ENCODE measurements at places on chromosomes 16 and 17.

DNA sequence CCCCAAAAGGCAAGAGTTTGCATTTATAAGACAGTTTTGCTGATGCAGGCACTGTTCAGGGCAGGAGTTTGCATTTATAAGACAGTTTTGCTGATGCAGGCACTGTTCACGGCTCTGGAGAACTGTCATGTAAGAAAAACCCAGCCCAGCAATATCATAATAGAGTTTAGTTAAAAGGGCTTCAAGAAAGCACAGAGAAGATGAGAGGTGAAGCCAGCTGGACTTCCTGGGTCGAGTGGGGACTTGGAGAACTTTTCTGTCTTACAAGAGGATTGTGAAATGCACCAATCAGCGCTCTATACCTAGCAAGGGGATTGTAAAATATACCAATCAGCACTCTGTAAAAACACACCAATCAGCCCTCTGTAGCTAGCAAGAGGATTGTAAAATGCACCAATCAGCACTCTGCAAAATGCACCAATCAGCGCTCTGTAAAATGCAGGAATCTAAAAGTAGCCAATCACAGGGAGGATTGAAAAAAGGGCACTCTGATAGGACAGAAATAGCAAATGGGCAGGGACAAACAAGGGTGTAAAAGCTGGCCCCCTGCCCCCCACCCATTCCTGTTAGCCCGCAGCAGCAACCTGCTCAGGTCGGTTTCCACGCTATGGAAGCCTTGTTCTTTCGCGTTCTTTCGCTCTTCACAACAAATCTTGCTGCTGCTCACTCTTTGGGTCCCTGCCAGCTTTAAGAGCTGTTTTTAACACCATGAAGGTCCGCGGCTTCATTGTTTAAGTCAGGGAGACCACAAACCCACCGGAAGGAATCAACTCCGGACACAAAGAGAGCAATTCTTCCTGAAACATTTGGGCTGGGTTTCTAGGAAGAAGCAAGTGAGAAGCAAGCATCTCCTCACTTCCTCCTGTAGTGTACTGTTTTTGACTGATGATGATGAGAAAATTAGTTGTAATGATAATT, 1.8 kb upstream of the CBX1 start:
- DNase-seq = no peak

DNA sequence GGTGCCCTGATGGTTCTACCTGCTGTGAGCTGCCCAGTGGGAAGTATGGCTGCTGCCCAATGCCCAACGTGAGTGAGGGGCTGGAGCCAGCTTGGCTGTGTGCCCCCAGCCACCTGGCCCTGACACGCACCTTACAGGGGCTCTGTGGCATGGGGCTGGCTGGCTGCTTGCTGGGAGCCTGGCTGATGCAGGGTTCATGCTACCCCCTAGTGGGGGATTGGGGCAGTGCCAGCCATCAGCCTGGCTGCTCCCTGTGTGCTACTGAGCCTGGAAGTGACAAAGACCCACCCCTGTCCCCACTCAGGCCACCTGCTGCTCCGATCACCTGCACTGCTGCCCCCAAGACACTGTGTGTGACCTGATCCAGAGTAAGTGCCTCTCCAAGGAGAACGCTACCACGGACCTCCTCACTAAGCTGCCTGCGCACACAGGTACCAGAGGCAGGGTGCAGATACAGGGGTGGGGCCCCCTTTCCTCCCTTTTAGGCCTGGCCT, 5.7 kb downstream of the GRN start:
- DNase-seq = peak; percentile 79

- DNase-seq = no peak
These were observed 18.1 kb upstream of the MYH8 start for GRCh38 chr17:10439816-10440215.

DNA sequence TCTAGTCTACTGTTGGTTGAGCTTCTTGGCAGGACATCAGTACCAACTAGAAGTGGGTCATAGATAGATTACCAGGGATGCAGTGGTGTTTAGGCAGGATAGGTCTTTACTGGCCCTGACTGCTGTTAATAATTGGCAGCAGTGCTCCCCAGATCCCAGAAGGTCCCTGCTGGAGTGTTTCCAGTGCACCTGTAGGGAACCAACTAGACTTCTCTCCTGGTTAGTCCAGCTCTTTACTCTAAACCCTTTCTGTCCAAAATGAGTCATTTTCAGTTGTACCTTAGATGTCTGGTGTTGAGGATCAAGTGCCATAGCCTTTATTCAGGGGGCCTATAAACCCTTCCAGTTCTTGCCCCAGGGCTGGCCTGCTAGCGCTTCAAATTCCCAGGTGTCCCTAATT, 8.7 kb downstream of the POLR2C start:
- no peak for DNase-seq

GRCh38 chr17:31147507-31148202, 52.9 kb downstream of the NF1 start:
- no peak for DNase-seq

DNA sequence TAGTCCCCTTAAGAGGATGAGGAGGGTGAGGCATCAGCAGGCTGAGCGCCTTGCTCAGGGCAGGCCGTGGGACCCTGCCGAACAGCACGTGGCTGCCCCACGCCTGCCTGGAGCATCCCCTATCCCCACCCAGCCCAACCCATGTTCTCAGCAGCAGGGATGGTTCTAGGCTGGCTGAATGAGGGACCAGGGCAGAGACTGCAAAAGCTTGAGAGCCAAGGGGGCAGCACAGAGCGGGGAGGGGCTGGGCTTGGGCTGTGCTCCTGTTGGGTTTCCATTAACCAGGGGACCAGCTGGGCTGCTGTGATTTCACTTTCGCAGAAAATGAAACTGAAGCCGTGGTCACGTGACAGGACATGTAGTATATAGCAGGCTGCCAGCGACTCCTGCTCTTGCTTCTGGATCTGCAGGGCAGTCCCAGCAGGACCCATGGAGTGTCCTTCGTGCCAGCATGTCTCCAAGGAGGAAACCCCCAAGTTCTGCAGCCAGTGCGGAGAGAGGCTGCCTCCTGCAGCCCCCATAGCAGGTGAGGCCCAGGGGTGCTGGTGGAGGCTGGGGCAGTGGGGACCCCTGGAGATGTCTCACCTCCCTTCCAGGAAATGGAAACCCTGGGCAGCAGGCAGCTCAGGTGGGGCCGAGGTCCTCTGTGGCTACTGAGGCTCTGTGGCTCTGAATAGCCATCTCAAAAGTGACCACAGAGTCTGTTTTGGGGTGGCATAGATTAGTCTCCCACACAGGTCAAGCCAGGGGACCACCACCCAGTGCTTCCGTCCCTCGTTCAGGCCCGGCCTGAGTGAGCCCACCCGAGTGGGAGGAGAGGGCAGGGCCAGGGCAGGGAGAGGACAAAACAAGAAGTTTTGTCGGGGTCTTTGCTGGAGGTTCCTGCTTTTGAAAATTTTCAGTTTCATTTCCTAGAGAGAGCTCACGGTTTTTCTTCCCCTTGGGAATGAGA, 2.9 kb downstream of the RNF213 start:
- DNase-seq = no peak

DNA sequence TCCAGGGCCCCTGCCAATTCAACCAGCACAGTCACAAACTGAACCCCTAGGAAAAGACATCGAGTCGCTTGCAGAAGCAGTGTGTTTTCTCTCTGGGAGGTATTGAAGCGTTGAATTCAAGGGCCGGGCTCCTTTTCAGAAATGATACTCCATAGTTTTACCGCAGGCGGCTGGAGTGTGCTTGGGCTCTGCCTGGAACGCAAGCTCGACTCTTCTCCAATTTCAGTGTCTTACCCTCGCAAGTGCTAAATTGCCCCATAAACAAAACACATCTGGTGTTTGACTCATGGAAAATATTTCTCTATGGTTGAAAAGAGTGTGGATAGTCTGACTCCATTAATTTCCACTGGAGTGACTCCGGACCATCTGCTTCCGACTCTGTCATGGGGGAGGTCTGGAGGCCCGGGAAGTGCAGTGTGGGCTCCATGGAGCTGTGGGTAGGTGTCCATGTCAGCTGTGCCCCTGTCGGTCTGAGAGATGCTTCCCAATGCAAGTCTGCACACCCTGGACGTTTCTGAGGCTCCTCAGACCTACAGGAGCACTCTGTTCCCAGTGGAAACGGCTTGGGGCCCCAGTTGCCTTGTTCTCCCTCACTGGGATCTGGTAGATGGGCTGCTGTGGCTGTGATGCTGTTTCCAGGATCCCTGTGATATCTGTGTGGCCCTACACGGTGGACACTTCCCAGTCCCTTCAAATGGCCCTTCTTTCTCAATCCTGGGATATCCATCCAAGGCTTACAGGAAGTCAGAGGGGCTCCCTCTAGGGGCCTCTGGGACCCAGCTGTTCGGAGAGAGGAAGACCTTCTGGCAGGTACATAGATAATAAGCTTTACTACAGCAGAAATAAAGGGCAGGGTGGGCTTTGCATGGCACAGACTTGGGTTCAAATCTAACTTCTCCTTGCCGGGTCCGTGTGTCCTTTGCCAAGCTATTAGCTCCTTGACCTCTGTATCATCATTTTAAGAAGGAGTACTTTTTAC, 119.8 kb upstream of the CDH13 start:
- no peak for DNase-seq

GRCh38 chr17:80220736-80221215, 549 bp downstream of the SLC26A11 start:
- peak; percentile 57 for DNase-seq

- DNase-seq = no peak
These were observed 9.6 kb upstream of the MTSS2 start for GRCh38 chr16:70695331-70696070.

DNA sequence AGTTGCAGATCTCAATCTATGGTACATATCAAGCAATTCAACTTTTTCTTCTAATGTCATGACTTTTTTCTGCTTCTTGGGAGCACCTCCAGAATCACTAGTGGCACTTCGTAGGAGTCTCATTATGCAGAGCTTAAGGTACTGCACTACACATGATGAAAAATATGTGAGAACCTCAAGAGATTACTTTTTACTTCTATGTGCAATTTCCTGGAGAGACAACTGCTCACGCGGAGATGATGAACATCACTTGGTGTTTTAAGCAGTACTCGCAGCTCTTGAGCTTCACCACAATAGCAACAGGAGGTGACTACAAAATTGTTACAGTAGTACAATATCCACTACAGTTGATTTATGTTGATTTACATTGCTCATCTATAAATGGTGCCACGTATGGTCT, 79.7 kb downstream of the MRTFB start:
- DNase-seq = no peak

GRCh38 chr16:63244631-63245030, 1208.4 kb upstream of the CDH8 start:
- DNase-seq = no peak

DNA sequence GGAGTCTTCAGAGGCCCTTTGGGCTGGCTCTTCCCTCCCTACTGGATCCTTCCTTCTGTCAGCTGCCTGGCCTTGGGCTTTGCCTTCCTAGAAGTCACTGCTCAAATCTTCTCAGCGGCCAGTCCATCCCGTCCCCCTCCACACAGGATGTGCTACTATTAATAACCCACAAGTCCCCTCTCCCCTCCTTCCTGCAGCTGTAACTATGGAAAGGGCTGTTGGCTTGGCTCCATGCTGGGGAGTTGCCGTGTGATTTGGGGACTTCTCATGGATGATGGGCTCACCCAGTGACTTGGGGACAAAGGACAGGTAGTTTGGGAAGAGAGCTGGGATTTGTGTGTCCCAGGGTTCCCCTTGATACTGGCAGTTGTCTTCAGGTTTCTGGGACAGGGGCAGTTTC, 19.4 kb downstream of the TMEM94 start:
- DNase-seq = no peak

GRCh38 chr17:38844261-38844757, 9.2 kb downstream of the RPL23 start:
- no peak for DNase-seq

DNA sequence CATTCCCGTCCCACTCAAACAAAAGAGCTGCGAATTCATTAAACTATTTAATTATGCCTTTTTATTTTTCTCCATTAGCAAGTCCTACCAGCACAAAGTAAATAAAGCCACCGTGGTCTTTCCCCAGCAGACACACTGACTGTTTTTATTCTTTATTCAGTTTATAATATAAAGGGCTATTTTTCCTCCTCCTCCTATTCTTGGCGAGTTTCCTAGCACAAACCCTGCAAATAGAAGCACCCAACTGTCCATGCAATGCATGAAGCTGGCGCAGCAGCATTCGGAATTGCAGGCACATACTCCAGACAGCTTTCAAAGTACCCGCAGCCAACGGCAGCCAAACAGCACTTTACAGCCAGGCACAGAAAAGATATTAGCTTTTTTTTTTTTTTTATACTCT, 583.4 kb upstream of the PSMD7 start:
- DNase-seq = no peak

- DNase-seq = no peak
These were observed 28.1 kb downstream of the SRL start for GRCh38 chr16:4213737-4214136.

- no peak for DNase-seq
These were observed 117.5 kb downstream of the ZFHX3 start for GRCh38 chr16:72930396-72930795.

DNA sequence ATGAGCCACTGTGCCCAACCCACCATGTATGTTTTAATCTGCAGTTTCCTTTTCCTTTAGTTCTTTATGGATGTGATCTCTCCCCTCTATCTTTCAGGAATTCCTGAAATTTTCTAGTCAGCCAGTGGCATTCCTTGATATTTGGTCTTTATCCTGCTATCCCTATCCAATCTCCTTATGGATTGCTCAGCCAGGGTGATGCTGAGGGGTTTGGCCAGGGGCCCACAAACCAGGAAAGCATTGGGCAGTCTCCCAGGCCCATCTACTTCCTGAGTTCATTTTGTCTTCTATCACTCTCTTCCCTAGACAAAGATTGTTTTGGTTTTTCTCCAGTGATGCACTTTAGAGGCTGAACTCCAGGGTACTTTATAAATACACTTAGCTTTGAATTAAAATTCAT, 115.9 kb downstream of the KATNIP start:
- no peak for DNase-seq

GRCh38 chr17:1011760-1012735, 15.1 kb downstream of the TIMM22 start:
- no peak for DNase-seq

DNA sequence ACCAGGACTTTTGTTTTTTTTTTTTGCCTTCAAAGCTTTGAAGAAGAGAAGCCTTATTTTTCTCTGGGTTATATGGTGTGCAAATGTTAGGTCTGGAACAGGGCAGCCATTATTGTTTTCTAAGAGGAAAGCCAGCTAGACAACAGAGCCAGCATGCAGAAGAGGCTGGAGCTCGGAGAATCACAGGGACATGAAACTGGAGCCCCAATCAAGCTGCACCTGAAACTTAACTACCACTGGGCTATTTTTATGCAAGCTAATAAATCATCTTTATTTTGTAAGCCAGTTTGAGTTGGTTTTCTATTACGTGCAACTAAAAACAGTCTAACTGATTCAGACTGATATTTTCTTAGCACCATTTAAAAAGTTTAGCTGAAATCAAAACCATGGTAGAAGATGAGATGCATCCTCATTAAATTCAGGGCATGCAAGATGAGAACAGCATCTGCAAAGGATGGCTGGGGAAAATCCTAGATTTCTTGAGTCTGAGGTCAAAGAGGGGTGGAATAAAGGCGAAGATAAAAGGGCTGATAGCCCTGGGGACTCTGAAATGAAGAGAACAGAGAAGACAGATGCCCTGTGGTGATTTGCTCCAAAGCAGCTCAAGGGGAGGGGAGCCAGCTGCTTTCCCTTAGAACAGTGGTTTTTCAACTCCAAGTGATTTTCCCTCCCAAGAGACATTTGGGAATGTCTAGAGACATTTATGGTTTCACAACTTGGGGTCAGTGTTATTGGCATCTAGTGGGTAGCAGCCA, 177.1 kb upstream of the WSCD1 start:
- DNase-seq = no peak

Data from HEK293T (cell line).